GM23248 (cell line): ENCODE measurements at places on chromosomes 13 and 19. TPM values are rescaled to one million over a fixed set of nuclear protein-coding genes. Genes with fewer than 3 reads are reported as not detected.

DNA sequence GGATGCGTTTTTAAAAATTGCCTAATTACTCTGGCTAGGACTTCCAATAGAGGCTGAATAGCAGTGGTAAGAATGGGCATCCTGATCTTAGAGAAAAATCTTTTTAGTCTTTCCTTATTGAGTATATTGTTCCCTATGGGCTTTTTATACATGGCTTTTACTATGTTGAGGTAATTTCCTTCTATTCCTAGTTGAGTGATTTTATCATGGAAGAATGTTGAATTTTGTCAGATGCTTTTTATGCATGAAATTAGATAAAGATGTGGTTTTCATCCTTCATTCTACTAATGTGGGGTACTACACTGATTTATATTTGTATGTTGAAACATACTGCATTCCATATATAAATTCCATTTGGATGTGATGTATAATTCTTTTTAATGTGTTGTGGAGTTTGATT lies 2673.8 kb downstream of the PCDH9 start:
- peak; percentile 31 for DNase-seq

Gene LYL1
- total RNA-seq: not detected in 2 replicates

- DNase-seq: no peak
These were observed 25.0 kb downstream of the LHFPL6 start for GRCh38 chr13:39577838-39578491.

DNA sequence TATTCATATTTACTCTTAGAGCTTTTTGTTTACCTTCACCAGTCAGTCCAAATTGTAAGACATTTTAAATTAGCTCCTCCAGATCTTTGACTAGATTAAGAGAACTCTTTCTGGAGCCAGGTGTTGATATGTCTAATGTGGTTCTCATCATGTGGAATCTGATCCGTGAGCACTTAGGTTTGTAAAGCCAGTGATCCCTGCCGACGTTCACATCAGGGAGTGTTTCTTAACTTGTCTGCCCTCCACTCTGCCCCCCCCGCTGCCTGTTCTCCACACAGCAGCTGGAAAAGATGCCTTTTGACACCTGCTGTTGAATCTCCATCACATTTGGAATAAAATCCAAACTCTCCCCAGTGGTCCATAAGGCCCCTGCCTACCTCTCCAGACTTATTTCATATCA lies 17.7 kb downstream of the METTL21C start:
- DNase-seq: no peak

Gene GPR4
- 0.32 TPM in 1 of 2 replicates, not detected in the other for total RNA-seq
